NCI-H510A treated with DMSO at 0.1 percent for 48 hours (cell line): ENCODE measurements at places on chromosomes 2 and 18.

DNA sequence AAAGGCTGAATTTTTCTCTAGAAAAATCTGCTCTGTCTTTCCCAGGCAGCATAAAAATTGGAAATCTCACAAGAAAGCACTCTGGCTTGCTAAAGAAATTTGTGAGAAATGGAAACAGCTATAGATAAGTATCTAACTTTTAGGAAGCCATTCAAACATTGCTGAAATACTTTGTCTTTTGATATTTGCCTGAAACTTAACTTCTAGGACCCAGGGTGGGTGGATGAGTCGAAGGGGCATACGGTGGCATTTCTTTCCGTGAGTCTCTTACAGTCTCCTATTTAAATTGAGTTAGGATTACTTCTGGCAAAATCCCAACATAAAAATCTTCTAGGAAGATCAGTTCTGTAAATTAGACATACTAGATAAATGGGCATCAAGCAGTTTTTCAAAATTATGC, 532 bp upstream of the COL3A1 start:
- no peak for DNase-seq

- DNase-seq: no peak
Measured at GRCh38 chr2:124999906-125000305, 974.8 kb downstream of the CNTNAP5 start.

- no peak for DNase-seq
Measured at GRCh38 chr2:157880927-157881326, 4.8 kb upstream of the ACVR1 start.

GRCh38 chr2:145530653-145531052, 1010.7 kb upstream of the ZEB2 start:
- no peak for DNase-seq

DNA sequence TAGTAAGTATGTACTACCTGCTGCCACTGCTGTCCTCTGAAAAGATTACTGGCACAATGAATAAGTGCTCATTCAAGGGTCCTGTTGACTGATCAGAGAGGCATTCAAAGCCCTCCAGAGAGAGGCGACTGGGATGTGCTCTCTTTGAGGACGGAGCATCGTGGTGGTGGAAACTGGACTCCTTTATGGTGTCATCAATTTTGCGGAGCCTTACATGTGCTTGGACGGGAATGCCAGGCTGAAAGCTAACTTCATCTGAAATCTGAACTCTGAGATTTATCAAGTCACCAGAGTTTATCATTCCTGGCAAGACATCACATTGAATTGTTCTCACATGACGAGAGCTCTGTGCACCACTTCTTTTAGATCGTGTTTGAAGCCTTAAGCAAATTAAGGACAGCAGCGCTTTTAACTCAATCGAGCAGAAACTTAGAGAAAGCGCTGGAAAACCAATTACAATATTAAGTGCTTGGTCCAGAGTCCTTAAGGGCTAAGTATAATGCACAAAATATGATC, 138.3 kb downstream of the NCK2 start:
- DNase-seq: no peak

DNA sequence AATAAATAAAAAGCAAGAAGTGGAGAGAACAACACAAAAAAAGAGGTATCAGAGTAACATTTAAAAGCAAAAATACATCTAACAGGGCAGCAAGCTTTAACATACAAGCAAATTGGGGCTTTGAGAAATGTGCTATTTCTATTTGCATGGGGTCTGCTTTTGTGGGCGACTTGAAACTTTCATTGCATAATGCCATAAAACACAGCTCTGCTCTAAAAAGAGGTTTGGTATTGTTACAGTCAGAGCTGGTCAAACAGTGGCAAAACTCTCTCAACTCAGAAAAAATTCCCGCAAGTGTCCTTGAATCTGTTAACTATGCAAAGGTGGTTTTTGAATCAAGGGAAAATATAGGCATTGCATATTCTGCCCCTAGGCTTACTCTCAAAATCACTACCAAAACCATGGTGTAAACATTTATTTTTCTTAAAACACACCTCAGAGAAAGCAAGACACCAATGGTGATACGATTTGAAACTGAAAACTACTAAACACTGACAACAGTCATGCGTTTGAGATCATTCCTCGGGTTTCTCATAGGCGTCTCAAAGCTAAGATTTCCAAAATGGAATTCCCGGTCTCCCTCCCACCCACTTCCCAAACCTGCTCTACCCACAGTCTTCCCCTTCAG, 45.5 kb downstream of the RNF152 start:
- no peak for DNase-seq

- no peak for DNase-seq
Measured at GRCh38 chr2:175253871-175254270, 72.4 kb upstream of the ATP5MC3 start.

DNA sequence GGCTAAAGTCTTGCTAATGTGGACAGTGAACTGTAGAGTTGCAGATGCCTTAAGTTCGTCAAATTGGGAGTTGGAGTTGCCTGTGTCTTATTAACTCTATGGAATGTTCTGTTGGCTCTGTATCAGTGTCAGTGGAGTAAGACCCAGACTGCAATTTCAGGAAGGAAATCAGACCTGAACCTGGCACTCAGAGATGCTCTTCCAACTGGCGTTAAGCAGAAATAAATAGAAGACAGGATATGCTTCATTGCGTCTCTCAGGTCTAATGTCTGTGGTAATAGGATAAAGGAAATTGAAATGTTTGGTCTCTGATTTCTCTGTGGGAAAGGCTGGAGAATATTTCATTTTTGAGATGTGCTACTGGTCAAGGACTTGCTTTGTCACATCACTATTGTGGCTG, 846.7 kb upstream of the ID2 start:
- DNase-seq: peak; percentile 44

DNA sequence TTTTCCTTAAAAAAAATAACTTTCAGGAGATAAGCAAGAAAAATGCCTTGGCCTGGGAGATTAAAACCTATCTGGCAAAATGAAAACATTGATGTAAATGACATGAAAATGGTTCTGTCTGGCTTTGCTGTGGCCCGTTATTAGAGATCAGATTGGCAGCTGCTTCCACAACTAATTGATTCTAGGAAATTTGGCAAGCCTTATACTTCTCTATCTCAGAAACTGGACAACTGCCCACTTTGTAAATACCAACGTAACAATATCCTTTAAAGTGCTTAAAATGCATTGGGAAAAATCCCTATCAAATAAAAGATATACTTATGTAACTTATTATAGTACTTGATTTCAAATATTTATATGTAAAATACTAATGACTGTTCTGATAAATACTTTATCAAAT, 14.2 kb upstream of the SKA1 start:
- no peak for DNase-seq

GRCh38 chr2:232576995-232577394, 26.5 kb downstream of the EIF4E2 start:
- DNase-seq: no peak

GRCh38 chr2:79861059-79861374, 348.2 kb downstream of the CTNNA2 start:
- no peak for DNase-seq

DNA sequence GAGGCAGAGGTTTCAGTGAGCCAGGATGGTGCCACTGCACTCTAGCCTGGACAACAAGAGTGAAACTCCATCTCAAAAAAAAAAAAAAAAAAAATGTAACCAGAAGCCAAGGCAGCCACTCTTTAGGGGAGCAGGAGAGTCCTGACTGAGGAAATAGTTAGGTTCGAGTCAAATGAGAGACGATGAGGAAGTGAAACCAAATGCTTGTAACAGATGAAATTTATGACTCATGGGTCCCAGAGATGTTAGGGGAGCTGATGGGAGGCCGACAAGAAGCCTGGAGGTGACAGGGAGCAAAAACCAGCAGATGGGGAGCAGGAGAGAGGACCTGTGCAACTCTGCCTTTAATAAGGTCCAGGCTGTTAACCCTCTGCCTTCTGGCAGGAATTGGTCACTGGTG, 756.1 kb upstream of the DDX18 start:
- DNase-seq: no peak

DNA sequence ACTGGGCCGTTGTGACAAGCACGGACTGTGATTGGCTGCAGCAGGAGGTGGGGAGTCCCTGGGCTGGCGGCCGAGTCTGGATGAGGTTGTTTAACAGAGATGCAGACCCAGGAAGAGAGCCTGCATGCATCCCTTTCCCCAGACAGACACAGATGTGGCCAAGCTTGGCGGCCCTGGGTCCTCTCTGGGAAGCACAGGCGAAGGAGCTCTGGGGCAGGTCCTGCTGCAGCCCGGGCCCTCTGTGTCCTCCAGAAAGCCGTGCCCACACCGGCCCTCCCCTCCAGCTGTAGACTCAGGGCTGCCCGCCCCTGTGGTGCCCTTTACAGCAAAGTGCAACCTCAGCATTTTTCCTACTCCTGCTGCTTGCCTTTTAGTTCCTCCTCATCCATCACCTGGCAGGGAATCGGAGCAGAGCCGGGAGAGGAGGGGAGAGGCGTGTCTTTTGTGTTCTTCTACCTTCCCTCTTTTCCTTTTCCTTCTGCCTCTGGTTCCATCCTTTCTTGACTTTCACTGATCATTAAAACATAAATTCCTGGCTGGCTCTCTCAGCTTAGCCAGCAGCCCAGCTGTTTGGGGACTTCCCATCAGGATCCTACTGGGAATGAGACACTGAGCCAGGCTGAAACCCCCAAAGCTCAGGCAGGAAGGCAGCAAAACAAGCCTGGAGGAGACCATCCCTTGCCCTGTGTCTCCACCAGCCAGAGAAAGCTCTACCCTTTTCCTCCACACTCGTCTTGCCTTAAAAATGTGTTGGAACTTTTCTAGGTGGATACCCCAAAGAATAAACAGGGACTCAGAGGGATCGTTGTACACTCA, 75.0 kb downstream of the CTIF start:
- DNase-seq: peak; percentile 30

DNA sequence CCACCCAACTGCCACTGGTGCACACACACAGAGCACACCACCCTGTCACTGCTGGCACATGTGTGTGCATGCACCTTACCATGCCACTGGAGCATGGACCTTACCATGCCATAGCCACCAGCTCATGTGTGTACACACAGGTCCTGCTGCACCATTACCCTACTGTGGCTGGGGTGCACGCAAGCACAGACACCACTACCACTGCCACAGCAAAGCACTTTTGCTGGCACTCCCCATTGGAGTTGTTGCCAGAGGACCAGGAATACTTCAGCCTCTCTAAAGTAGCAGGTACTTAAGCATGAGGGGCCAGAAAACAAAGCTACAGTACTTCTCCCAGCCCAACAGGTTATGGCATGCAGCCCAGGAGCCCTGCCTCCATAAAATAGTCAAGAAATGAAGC, 404.8 kb downstream of the MBD2 start:
- DNase-seq: peak; percentile 9

- no peak for DNase-seq
Measured at GRCh38 chr2:70340075-70340474, 38.2 kb upstream of the FAM136A start.

GRCh38 chr2:144515696-144516410, 4.1 kb downstream of the ZEB2 start:
- no peak for DNase-seq

DNA sequence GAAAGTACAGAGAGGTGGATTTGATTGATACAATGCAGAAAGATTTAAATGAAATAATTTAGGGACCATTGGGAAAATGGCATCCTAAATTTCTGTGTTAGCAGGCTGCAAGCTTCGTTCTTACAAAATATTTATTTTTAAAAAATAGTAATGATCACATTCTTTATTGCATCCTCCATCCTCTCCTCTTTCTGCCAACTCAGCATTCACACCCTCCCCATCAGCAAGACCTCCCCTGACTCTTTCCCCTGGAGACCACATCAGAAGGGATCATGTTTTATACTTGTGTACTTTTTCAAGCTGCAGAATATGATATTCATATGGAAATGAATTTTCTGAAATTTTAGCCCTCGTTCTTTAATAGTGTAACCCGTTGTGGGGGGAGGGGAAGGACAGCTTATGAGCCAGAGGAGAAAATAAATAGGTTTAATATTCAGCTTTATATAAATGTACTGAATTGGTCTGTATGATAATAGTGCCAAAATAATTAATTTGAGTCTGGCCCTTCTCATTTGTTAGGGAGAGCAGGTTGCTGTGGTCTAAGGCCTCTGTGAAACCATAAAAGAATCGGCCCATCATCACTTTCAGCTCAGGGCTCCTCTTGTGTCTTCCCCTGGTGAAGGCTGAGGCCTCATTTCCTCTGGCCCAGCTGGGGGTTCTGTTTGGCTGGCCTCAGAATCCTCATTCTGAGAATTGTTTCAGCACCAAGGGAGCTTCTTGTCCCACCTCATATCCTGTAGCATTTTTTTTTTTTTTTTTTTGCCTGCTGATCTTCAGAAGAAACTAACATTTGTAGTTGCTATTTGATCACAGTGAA, 330.8 kb downstream of the TXNL1 start:
- DNase-seq: no peak

DNA sequence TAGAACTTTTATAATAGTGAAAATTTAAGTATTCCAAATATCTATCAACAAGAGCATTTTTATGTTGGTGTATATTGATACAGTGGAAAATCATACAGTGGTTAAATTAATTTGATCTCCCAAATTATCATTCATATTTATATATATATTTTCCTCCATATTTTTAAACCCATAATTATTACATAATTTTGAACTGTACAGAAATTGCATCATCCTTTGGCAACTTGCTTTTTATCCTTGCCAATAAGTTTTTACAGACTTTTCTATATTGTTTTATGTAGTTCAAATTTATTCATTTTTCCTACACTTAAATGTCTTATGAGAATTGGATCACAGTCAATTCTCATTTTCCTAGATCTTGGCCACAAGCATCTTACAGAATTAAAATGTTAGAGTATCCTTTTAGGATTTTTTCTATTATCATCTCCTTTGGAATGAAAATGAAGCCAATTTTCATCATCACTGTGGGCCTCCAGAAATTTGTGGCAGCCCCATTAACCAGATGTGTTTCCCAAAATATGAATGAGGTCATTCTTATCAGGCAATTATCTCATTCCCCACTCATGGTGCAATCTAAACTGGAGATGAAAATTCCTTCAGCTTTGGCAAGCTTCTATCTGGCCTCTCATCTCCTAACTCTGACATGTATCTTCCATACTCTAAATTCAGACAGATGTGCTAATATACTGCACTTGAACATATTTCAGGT, 94.2 kb upstream of the DLGAP1 start:
- no peak for DNase-seq

DNA sequence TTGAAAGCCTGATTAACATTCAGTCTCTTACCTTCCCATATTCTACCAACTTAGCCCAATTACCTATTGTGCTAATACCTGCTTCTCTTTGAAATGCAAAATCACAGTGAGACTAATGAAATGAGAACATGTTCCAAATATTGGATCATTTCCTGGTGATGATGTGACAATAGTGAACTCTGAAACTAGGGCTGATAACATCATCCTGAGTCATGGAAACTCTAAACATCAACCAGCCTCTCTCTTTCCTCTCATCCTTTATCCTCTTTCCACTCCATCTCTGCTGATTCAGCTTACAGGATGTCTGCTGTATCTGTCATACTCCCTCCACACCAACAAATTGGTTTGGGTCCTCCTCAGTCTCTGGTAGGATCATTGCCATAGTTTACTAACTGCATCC, 98.8 kb upstream of the NCKAP5 start:
- no peak for DNase-seq

GRCh38 chr2:199111458-199111857, 346.3 kb downstream of the SATB2 start:
- DNase-seq: no peak

GRCh38 chr18:22432657-22433137, 15.0 kb upstream of the CTAGE1 start:
- DNase-seq: no peak

GRCh38 chr2:16717477-16717876, 51.8 kb upstream of the CYRIA start:
- no peak for DNase-seq
